ENCODE measurements at places on chromosomes 5 and 9.

- DNase-seq: no peak
These were observed 396.1 kb upstream of the DAP start for GRCh38 chr5:11157132-11157531.

GRCh38 chr5:15718421-15719179 lies 218.6 kb downstream of the FBXL7 start:
- DNase-seq: no peak

- DNase-seq: no peak
These were observed 512.4 kb downstream of the SEMA5A start for GRCh38 chr5:9033524-9033923.

DNA sequence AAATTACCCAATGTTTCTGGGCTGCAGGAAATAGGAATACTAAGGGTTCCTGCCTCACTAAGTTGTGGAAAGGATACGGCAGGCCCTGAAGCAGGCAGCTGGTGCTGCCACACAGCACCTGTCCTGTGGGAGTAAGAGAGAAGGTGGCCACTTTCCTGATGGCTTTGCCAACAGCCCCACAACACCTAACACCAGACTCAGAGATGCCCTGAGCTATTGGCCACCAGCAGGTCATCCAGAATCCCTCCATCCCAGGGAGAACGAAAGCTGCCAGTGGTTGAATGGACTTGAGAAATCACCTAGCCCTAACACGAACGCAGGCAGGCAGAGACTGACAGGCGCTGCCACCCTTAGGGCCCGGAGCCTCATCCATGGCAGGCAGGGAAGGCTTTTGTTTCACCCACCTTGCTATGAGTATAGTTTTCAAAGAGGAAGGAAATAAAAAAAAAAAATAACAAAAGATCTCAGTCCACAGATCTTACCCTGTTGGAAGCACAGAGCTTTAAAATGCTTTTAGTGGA lies 82.2 kb downstream of the DCP2 start:
- DNase-seq: no peak

DNA sequence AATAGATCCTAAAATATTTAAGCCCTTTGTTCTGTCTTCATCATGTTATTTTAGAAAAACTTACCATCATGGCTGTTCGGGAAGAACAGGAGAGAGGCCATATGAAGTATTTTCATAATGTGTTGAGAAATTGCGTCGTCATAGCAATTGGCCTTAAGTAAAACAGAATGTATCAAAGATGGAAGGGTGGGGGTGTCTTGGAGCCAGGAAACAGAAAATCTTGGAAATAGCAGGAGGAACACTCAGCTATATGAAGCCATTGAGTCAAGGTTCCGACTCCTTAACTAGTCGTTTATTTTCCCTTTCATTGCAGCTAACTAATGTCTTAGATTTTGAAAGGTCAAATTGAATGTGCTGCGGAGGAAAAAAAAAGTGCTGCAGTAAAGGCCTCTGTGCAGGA lies 1.3 kb downstream of the SPTAN1 start:
- DNase-seq: no peak

GRCh38 chr5:36152324-36153297 lies 700 bp downstream of the SKP2 start:
- DNase-seq: no peak

DNA sequence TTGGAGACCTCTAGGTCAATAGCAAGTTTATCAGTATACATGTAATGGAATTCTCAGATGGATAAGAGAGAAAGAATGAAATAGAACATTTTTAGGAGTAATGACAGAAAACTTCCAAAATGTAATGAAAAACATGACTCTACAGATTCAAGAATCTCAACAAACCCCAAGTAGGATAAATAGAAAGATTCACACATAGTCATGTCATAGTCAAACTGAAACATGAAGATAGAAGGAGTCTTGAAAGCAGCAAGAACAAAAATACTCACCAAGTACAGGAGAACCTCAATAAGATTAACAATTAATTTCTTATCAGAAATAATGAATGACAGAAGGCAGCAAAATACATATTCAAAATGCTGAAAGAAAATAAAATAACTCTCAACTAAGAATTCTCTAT lies 164.5 kb downstream of the SPATA31D1 start:
- no peak for DNase-seq

DNA sequence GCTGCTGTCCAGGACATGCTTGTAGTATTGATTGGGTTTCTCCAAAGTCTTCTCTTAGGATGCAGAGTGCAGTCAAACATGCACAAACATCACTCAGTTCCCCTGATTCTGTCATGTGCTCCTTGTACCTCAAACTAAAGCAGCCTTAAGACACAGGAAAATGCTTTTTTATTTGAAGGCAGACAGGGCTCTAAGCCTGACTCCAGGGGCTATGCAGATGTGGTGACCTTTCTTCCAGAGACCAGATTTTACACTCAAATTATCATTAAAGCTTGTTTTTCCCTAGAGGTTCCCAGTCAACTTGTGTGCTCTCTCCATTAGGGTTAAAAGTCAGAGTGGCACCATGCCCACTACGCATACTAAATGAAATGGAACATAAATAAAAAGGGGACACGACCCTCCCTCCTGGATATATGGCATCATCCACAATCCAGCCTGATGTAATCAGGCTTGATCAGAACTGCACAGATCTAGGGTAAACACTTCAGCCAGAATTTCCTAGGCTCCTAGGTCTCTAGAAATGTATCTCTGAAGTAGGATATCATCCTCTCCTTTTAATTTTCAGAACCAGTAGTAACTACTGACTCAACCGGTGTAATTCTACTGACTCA lies 771.1 kb downstream of the NR2F1-AS1 start:
- no peak for DNase-seq

DNA sequence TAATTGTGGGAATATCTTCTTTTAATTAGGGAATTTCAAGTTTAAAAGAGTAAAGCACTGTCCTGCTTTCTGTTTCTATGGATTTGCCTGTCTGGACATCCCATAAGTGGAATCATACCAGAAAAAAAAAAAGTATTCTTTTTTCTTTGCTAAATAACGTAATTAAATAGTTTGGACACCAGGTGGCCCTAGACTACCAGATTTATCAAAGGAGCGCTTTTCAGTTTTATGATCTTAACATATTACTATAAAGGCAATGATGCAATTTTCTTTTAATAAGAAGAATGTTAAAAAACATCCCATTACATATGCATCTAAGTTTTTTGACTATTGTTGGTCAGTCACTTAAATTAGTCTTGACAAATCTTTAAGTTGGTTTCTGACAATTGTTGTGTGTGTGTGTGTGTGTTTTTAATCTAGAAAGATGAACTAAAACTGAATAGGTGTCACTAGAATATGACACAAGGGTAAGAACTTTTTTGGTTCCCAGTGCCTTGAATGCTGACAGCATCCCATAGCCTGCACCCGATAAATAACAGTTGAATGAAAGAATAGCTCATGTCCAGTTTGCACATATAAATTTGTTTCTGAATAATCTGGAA lies 49.5 kb downstream of the C5orf22 start:
- no peak for DNase-seq

DNA sequence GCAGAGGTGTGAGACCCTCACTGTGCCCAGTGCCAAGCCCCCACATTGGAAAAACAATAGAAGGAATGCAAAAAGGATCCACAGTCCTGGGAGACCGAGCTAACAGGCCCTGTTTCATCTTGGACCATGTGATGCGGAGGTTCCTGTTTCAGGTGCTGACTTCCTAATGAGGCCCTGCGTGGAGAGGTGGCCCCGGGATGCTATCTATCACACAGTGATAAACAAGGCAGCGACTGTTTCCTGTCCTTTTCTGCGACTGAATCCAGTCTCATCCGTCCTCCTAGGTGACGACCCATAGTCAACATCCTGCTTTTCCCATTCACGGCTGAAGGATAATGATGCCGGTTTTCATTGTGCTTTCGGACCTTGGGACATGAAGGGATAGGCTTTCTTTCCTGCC lies 56.4 kb upstream of the BOD1 start:
- no peak for DNase-seq

DNA sequence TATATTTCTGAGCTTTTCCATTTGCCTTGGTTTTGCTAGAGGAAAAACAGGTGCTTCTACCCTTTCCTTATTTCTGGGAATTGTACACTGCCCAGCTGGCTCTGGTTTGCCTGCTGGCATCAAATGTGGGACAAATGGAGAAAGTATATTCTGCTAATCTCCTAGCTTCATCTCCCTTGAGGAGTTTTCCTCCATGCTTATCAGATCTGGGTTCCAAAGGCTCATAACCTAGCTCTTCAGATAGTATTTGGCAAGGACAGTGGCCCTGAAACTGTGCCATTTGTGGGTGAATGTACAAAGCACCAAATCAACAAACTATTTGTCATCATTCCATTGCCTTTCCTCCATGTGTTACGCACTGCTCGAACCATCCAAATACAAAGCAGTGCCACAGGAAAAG lies 16.2 kb downstream of the PRLR start:
- no peak for DNase-seq

GRCh38 chr5:97388794-97389193 lies 205.7 kb upstream of the RIOK2 start:
- no peak for DNase-seq

- no peak for DNase-seq
These were observed 94.6 kb upstream of the SGCD start for GRCh38 chr5:156232251-156232869.

GRCh38 chr5:40627706-40628105 lies 52.0 kb upstream of the PTGER4 start:
- DNase-seq: no peak

- DNase-seq: no peak
These were observed 72.9 kb upstream of the ALDH1B1 start for GRCh38 chr9:38319496-38320173.

GRCh38 chr5:139817362-139817761 lies 21.8 kb downstream of the PSD2 start:
- no peak for DNase-seq

DNA sequence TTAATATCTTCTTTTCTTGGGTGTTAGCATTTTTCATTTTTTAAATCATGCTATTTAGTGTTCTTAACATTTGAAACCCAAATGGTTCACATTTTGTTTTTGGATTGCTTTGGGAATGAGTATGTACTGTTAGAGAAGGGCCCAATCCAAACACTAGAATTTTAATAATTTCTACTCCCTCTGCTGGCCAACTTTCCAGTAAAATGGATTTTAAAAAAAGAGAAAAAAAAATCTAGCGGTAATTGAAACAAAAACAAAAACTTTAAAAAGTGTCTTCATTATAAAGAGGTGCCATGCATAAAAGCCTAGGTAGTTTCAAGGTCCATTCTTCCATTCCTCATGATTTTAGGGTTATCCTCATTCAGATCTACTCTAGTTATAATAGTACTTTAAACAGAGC lies 32.1 kb upstream of the RICTOR start:
- no peak for DNase-seq

- no peak for DNase-seq
These were observed 1962.9 kb upstream of the CDH6 start for GRCh38 chr5:29230591-29230990.

DNA sequence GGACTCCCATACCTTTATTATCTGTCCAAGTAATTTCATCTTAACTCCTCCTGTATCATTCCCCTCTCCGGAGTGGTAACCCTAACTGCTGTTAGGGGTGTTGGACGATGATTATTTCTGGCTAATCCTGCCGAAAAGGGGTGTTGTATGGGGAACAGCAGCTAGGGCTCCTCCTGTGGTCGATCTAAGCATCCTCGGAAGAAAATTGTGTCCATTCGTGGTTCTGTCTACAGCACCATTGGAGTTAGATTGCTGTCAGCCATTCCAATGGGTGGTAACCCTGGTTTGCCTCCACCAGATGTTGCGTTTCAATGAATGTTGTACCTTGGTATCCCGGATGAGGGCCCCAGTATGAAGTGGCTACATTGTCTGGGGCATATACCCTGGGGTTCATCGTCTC lies 35.6 kb upstream of the LMNB1 start:
- no peak for DNase-seq

GRCh38 chr9:121289772-121290370 lies 21.9 kb downstream of the GSN start:
- no peak for DNase-seq

GRCh38 chr5:78511121-78511906 lies 137.3 kb downstream of the LHFPL2 start:
- no peak for DNase-seq

DNA sequence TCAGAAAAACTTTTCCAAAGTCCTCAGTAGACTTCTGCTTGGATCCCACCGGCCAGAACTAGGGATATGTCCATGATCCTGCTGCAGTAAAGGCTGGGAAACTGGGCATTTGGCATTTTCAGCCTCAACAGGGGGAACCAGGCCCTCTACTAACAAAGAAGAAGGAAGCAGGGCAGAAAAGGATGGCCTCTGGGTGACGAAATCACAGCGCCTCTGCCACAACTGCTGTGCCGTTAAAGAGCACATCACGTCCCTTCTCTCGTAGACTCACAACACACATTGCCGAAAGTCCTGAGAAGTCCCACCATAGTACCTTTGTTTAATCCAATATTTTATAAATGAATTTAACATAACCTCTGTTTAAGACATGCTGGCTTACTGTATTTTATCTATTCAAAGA lies 10.4 kb upstream of the AFAP1L1 start:
- DNase-seq: no peak

GRCh38 chr5:55441954-55442353 lies 92.8 kb downstream of the PLPP1 start:
- no peak for DNase-seq

- DNase-seq: no peak
These were observed 297.2 kb downstream of the MED10 start for GRCh38 chr5:6080930-6081726.

DNA sequence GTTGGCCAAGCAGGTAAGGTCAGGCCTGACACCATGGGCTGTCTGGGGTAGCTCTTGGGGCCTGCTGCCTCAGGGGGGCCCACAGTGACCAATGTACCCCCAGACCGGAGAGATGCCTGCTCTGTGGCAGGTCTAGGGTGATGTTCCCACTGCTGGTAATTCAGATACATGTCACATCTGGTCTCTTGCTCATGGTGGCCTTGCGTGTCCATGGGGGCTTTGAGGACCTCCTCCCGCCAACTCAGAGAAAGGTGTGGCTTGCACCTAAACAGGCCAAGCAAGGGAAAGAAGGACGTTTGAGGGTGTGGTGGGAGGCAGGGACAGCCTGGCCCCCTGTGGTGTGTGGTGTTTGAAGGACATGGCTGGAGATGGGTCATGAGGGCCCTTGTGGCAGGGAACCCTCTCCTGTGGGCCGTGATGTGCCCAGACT lies 75.2 kb downstream of the PHF2 start:
- DNase-seq: no peak

DNA sequence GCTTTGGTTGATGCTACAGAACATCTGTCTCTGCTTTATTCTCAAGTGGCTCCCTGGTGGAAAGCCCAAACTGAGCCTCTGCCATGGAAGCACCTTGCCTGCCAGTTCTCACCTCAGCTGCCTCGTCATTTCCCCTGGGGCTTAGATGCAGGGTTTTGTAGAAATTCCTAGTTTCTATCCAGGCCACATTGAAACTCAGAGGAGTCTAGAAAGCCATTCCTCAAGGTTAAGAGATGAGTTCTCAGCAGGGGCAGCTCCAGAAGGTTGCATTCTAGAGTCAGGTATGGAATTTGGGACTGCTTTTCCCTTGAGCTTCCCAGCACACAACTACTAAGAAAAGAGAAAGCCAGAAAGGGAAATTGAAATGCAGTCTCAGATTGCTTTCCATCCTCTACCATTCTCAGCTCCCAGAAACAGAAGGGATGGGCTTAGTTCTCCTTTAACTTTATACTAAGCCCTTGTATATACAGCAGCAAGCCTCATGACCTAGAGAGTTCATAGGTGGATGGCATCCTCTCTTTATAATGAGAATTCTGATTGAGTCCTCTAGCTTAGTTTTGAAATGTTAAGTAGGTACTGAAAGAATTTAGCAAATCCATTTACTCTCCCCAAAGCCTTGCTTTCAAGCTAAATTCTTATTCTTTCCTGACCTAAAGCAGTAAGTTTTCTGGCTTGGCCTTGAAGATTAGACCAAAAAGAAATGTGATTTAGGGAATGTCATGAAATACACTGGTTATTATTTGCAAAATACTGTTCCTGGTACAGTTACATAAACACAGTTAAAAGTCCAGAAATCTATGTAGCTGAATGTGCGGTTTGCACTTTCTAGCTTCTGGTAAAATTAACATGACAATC lies 66.0 kb upstream of the MEF2C start:
- DNase-seq: no peak

All from activated CD4-positive, alpha-beta T cell treated with anti-CD3 and anti-CD28 coated beads, Interleukin-2, amount 50 U/mL, for 24 hours (primary cell).